ENCODE measurements at places on chromosomes 7 and 10. TPM values are rescaled to one million over a fixed set of nuclear protein-coding genes. Genes with fewer than 3 reads are reported as not detected.

DDX21 gene
- total RNA-seq, result 59.4 TPM

PPP1R3A gene
- not detected for total RNA-seq

FBXO24 gene
- total RNA-seq, result 0.25 TPM

NOM1 gene
- 18.1 TPM for total RNA-seq

LIPJ gene
- not detected for total RNA-seq

CALHM3 gene
- not detected for total RNA-seq

LGI1 gene
- not detected for total RNA-seq

HELLS gene
- 25.2 TPM for total RNA-seq

MBL2 gene
- not detected for total RNA-seq

Data from dermis microvascular lymphatic vessel endothelial cell (primary cell).